ENCODE measurements at places on chromosomes 16 and 17. TPM values are rescaled to one million over a fixed set of nuclear protein-coding genes. Genes with fewer than 3 reads are reported as not detected.

DNA sequence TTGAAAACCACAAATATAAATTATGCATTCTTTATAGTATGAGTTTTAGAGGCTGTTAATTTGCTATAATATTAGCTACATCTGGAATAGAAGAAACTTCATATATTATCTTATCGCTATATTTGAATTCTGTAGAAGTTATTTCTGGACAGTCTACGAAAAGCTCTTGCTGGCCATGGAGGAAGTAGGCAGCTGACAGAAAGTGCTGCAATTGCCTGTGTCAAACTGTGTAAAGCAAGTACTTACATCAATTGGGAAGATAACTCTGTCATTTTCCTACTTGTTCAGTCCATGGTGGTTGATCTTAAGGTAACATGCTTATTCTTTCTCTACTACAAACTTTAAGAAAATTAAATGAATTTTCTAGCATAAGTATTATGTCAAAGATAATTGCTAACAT is 96.8 kb downstream of the OMG start:
- H3K27me3 ChIP-seq, result no peaks in the 10 kb centered on the region
- no peak for DNase-seq
- no peaks in the 10 kb centered on the region for H3K4me1 ChIP-seq
- no peak overlapping the region for H3K4me3 ChIP-seq

DNA sequence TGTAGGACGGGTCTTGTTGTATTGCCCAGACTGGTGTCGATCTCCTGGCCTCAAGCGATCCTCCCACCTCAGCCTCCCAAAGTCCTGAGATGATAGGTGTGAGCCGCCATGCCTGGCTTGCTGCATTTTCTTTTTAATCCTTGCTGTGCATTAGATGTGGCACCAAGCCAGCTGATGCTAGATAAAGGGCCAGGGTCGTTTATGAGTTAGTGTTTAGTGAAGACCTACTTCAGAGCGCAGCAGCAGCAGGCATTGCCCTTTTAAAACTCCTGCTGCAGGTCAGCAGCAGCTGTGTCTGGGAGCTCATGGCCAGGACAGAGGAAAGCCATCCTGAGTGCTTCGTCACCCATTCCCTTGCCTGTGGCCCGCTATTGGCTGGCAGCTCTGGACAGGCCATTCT is 237.3 kb downstream of the CCDC182 start:
- H3K4me1 ChIP-seq, result peaks cover 71% of the 10 kb centered on the region
- H3K4me3 ChIP-seq, result no peak overlapping the region
- no peaks in the 10 kb centered on the region for H3K27me3 ChIP-seq
- DNase-seq, result no peak
- peaks cover 7% of the 10 kb centered on the region for H3K36me3 ChIP-seq
- peak overlapping the region; percentile 77 for H3K27ac ChIP-seq

DNA sequence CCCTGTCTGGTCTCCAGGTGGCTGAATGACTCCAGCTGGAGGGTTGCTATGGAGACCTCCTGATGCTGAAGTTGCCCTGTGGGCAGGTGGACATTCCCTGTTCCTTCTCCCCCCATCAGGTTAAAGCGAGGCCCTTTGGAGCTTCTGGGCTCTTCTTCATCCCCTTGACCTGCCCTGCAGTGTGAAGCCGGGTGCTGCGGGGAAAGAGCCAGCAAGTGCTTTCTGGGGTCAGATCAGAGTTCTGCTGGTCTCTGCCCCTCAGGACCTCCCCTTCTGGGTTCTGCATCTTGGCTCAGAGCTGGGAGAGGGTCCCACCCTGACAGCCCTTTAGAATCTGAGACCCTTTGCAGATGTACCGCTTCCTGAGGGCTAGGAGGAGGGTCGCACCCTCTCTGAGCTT is 25.1 kb downstream of the NKD1 start:
- DNase-seq, result no peak
- H3K36me3 ChIP-seq, result peaks cover 15% of the 10 kb centered on the region
- H3K27me3 ChIP-seq, result no peaks in the 10 kb centered on the region
- H3K27ac ChIP-seq, result no peak overlapping the region
- H3K4me3 ChIP-seq, result no peak overlapping the region

- no peak overlapping the region for H3K4me3 ChIP-seq
- H3K27ac ChIP-seq, result no peak overlapping the region
- H3K27me3 ChIP-seq, result no peaks in the 10 kb centered on the region
- no peak for DNase-seq
These were observed 75.8 kb downstream of the WNT3 start for GRCh38 chr17:46742565-46743270.

DNA sequence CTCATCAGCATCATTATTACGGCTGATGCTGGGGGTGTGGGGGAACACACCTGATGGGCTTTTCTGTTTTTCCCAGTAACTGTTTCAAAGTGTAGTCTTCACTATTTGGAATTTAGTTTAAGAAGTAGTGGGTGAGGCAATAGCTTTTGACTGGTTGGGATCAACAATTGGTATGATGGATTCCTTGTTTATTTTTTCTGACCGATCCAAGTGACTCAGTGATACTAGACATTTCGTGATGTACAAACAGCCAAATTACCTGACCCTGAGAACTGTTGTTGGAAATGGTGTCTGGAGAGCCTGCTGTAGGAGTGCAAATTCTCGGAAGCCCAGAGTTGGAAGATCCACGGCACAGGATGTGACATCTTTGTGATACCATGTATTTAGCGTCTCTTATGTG is 204.2 kb downstream of the PRKCA start:
- H3K27ac ChIP-seq, result no peak overlapping the region
- DNase-seq, result no peak
- no peaks in the 10 kb centered on the region for H3K27me3 ChIP-seq
- no peaks in the 10 kb centered on the region for H3K36me3 ChIP-seq

Gene PRSS21
- total RNA-seq, result not detected

Gene ARL17A
- total RNA-seq, result 22.3 TPM

Measured in spinal cord (tissue), 10 donors.